ENCODE measurements at places on chromosomes 6 and 20. TPM values are rescaled to one million over a fixed set of nuclear protein-coding genes. Genes with fewer than 3 reads are reported as not detected.

- no peak for DNase-seq
Observed at GRCh38 chr6:127404594-127405178, 54.5 kb downstream of the KIAA0408 start.

DNA sequence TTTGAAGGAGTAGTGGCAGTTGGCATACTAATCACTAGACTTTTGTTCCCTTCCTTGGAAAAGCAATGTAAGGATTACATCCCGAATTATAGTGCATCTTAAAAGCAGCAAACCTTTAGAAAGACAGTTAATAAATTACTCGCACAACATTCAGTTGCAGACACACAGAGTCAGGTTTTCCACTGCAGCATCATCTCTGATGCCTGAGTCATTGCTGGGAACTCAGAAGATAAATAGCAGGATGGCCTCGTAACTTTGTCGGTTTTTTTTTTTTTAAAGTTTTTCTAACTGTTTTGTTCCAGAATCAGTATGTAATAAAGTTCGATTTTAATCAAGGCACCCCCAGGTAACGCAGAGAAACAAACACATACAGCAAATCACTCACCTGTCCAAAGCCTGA lies 34.3 kb downstream of the GJA10 start:
- DNase-seq: no peak

- DNase-seq: no peak
Observed at GRCh38 chr20:50272724-50273446, 82.3 kb downstream of the CEBPB start.

- DNase-seq: no peak
Observed at GRCh38 chr20:11305406-11305805, 612.3 kb upstream of the BTBD3 start.

HEY2 gene
- total RNA-seq: 22.7 TPM

DNA sequence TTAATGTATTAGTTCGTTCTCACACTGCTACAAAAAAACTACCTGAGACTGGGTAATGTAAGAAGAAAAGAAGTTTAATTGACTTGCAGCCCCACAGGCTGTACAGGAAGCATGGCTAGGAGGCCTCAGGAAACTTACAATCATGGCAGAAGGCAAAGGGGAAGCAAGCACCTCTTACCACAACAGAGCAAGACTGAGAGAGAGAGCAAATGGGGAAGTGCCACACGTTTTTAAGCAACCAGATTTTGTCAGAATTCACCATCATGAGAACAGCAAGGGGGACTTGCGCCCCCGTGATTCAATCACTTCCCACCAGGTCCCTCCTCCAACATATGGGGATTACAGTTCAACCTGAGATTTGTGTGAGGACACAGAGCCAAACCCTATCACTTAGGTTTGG lies 70.8 kb upstream of the SRSF6 start:
- DNase-seq: no peak

DNA sequence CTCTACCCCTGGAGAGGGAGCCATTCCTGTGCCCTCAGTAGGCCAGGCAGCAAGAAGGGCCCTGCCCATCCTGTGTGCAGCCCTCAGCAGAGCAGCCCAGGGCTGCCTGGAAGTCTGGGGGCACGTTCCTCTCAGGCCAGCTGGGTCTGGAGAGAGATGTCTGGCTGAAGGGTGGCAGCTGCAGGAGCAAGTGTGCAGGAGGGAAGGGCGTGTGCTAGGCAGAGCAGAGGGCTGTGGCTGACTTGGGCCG lies 62.7 kb downstream of the NOL4L start:
- no peak for DNase-seq

VSX1 gene
- total RNA-seq: not detected

Data from osteocyte (in vitro differentiated cells).